ENCODE measurements at places on chromosomes 7 and 10.
A peak's percentile ranks its signal among the peaks of the same experiment; 100 is the strongest.

DNA sequence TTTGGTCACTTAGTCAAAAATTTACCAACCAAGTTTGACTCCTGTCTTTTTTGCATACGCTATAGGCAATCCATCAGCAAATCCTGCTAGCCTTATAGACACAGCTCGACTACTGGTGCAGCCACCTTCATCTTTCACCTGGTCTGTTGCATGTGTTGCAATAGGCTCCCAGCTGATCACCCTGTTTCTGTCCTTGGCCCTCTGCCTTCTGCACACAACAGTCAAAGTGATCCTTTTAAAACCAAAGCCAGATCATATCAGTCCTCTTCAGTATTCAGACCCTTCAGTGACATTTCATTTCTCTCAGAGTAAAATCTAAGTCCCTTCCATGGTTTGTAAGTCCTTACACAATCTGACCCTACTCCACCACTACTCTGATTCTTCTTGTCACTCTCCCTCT lies 10.9 kb upstream of the CDK6 start:
- DNase-seq, result no peak

DNA sequence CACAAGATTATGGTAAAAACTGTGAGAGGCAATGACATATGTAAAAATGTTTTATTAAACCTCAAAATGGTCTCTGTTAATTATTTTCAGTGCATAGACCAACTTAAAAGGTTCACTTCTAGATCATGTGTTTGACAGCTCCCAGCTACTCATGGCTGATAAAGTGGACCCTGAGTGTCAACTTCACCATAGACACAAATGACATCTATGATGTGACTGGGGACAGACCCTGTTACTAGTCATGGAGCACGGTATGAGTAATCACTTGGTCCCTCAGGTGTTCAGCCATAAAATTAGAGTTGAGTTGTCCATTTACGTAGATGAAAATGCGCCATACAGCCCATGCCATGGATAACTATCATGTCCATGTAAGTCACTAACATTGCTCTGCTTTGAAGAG lies 199.8 kb downstream of the ZNF365 start:
- DNase-seq, result no peak

- no peak for DNase-seq
Measured at GRCh38 chr10:86603256-86603655, 51.1 kb upstream of the OPN4 start.

DNA sequence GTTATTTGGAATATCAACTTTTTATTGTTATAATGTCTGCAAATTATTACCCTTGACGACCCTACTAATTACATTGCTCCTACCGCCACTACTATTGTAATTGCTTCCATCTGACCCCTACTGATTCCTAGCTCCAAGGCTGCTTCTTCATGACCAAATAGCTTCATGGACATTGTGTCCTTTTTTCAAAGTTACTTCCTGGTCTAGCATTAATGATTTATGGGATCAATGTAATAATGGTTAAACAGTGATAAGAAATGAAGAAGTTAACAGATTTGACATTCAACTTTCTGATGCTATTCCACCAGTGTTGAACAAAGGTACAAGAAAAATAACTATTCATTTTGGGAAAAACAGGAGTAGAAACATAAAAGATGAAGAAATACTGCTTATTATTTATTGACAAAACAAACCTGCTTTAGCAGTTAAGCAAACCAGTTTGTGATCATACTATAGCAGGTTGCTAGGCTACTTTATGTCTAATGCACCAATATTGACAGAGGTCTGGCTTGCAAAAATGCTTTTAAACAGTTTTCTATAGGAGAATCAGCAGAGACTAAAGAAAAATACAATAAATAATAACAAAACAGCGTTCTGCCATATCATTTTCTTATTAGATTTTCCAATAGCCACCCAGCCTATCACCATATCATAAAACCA lies 125.8 kb downstream of the PCLO start:
- no peak for DNase-seq

DNA sequence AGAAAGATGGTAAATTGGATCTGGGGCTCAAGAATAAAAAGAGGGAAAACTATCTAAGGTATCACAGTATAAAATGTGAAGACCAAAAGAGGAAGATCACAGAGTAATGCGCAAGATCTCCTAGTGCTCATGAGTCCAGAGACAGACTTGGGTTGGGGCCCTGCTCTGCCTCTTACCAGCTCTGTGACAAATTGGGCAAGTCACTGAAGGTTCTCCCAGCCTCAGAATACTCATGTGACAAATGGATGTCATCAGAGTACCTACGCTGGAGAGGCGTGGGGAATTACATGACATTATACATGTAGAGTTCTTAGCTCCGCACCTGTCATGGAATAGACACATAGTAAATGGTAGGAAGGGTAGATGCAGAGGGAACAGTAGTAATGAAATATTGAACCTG lies 124.4 kb downstream of the DOCK4 start:
- DNase-seq, result peak; percentile 13

DNA sequence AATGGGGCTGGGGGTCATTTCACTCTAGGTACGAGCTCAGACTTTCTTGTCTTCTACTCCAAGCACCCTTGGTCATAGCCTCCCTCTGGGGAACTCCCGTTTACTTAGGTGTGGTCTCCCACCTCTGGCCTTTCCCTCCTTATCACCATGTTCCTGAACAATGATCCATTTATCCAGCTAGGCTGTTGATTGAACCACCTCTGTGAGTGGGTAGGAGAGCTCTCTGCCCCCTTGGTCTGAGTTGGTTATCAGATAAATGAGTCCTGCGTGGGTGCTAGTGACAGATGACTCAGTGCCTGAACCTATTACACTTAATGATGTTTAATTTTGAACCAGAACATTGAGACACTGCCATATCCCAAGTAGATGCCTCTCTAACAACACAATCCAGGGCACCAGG lies 9.4 kb downstream of the BLNK start:
- DNase-seq, result no peak

- DNase-seq, result no peak
Measured at GRCh38 chr10:92750791-92751533, 61.2 kb downstream of the HHEX start.

DNA sequence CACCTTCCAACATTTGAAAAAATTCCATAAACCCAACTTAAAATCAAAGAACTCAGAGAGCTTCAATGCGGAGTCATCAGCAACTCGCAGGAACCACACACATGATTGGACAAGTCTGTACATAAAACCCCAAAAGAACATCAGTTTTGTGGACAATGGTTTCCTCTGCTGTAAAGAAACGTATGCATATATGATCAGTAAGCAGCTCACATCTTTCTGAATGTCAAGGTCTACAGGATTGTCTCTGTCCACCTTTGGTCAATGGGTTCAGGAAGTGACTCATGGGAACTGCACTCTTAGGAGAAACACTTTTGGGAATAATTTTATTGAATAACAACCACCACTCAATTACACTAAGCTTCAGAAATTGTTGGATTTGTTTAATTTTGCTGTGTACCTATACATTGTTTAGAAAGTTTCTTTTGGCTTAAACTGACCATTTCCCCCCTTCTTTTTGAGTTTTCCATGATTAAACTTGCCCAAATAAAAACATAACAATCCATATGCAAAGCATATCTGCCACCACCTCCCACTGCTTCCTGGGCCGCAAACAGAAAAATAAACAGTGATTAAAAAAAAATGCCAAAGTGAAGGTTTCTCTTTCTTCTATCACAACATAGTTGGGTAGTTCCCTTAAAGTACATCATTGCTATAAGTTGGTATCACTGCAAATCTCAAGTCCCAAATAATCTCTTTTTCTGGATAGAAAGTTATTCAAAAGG lies 27.3 kb upstream of the AFAP1L2 start:
- DNase-seq, result no peak

DNA sequence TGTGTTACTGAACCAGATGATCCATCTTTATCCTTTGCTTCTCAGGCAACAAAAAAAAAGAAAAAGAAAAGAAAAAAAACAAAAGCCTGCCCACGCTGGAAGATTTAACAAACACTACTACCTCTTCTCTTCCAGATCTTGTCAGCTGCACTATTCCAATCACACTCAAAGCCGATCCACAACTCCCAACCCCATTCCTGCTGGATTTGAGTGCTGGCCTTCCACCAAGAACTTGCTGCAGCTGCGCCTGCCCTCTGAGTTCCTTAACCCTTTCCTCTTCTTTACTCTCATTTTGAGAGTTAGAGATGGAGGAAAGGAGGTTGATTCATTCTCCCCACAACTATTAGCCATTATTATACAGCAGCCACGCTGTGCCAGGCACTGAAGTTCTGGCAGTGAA lies 16.0 kb upstream of the ITGA8 start:
- DNase-seq, result no peak

- peak; percentile 34 for DNase-seq
Measured at GRCh38 chr10:70742537-70743429, 42.4 kb downstream of the TBATA start.

- peak; percentile 35 for DNase-seq
Measured at GRCh38 chr7:77327932-77328628, 88.1 kb downstream of the GSAP start.

DNA sequence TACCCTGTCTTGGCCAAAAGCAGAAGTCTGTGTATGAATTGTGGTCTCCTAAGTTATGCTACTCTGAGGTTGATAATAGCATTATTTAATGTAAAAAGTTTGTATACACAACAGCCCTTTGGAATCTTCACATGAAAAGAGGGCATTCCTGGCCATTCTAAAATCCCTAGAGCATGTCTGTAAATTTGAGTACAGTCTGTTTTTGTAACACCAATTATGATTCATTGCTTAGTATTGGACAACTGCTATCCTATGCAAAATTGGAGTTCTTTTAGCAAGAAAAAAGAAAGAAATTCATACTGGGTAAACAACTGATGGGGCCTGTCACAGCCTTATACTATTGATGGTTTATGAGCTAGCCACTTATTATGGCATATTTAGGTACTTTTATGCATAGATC lies 10.2 kb downstream of the CUTC start:
- no peak for DNase-seq

GRCh38 chr7:143497008-143497795 lies 19.5 kb downstream of the TAS2R41 start:
- no peak for DNase-seq

DNA sequence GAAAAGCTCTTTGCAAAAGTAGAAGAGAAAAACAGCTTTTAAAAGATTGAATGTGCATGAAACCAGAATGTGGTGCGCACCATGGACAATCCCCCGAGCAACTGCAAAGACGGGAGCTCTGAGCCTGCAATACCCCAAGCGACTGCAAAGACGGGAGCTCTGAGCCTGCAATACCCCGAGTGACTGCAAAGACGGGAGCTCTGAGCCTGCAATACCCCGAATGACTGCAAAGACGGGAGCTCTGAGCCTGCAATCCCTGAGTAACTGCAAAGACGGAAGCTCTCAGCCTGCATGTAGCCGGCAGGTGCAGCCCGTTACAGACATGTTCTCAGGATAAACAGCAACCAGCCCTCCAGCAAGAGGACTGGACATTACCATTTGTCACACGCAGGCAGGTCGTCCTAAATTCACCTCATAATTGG lies 6.2 kb downstream of the ZNF775 start:
- DNase-seq, result no peak

DNA sequence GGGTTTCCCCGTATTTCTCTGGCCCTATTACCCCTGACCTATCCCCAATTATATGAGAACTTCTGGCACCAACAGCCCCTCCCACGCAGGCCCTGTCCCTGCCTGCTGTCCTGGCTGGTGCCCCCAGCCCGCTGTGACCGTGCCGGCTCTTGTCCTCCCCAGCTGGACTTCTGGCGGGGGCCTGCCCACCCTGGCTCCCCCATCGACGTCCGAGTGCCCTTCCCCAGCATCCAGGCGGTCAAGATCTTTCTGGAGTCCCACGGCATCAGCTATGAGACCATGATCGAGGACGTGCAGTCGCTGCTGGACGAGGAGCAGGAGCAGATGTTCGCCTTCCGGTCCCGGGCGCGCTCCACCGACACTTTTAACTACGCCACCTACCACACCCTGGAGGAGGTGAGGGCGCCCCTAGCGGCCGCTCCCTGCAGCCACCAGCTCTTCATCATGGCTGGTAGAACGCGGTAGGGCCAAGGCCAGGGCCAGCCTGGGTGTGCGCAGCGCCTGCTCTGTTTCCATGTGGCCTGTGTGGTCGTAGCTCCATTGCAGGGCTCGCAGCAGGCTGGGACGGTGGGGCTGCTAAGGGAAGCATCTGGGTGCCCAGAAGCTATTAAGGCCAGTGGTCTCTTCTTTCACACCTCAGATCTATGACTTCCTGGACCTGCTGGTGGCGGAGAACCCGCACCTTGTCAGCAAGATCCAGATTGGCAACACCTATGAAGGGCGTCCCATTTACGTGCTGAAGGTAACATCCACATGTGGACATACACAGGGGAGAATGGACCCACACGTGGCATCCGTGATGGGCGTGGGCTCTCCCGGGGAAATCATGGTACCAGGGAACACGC lies 1.4 kb downstream of the CPA1 start:
- no peak for DNase-seq

DNA sequence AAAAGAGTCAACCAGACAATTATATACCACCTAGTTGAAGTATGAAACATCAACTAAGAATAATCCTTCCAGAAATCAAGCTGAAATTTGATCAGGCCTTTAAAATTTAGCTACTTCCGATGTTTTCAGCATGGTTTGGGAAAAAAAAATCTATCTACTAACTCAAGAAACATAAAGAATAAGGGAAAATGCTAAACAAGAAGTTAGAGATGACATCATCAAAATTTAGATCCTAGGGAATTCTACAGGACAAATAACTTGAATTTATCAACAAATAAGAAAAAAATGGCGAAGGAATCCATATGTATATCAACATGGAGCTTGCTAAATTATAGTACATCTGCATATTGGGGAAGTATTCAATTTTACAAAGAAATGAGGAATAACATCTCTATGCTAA lies 36.3 kb downstream of the HYAL4 start:
- no peak for DNase-seq

DNA sequence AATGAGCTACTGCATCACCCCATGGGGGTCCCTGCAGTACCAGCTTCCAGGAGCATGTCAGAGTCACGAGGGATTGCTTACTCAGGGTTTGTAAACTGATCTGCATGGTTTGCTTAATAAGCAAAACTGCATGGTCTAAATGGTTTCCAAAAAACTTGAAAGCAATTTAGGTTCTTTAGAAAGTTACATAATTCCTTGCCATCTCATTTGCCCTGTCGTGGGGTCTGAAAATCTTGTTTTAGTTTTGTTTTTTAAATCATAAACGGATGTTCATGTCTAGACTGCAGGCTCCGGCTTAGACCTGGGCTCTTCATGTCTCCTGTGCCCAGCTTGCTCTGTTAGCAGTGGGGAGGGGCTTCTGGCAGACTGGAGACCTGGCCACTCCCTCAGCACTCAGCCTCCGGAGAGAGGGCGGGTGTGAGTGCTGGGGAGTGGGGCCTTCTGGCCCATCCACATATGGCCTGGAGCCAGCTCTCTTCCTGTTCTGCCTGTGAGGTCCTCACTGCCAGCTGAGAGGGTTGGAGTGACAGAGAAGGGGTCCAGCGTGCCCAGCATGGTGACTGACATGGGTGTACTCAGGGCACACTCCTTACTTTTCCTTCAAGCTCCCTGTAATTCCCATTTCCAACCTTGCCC lies 17.5 kb downstream of the PRF1 start:
- DNase-seq, result no peak

GRCh38 chr7:8128449-8129317 lies 133.3 kb downstream of the ICA1 start:
- DNase-seq, result peak; percentile 48

GRCh38 chr7:130959743-130960207 lies 225.8 kb upstream of the KLF14 start:
- DNase-seq, result peak; percentile 77

All from CD4-positive, alpha-beta T cell treated with Interferon alpha-2 for 1 hour (primary cell).